NCI-H2029 (cell line): ENCODE measurements at places on chromosomes 13 and 19.

DNA sequence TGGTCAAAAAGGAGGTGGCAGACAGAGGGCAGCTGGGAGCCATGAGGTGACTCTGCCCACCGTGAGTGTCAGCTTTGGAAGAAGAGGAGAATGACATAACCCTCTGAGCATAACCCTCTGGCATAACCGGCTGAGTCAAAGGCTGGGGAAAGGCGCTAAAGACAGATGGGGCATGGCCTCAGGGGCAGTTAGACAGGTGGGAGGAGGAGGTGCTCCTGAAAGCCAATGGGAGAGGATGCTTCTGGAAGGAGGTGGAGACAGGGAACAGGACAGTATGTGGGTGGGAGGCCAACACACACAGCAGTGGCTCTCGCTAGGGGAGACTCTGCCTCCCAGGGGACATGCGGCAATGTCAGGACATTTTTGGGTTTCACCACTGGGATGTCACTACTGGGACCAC is 17.1 kb downstream of the ELAVL1 start:
- no peak for DNase-seq

- DNase-seq, result no peak
Observed at GRCh38 chr13:45487604-45488003, 22.9 kb downstream of the COG3 start.

GRCh38 chr19:49059053-49059452 is 1.5 kb upstream of the CGB7 start:
- DNase-seq, result no peak

DNA sequence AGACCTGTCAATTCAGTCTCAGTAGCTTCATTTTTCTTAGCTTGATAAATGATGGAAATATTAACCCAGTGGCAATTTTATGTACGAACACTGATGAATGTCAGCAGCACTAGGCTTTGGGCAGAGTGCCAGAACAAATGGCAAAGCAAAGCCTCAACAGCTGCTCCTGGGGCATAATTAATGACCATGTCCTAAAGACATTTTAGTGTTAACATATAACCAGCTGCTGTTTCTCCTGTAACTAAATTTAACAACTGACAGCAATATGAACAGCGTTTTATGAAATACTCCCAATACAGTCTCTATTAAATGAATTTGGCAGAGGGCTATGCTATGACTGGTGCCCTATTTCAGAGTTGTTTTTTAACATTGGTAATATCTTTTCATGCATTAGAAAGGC is 47.1 kb downstream of the ZNF568 start:
- DNase-seq, result peak; percentile 43

DNA sequence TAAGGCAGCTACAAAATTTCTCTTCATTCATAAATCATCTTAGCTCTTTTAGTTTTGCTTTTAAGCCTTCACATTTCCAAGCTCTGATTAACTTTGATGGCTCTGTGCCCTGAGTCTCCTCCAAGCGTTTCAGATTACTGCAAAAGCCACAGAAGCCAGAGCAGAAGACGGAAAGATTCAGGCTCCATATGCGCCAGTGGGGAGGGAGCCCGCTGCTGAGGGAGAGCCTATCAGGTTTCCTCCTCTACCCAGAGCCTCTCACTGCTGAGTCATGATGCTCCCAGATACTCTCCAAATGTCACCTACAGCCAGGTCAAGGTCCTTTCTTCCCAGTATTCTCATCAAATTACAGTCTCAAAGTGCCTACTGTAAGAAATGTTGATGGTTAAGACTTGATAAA is 193.6 kb downstream of the RAP2A start:
- no peak for DNase-seq

DNA sequence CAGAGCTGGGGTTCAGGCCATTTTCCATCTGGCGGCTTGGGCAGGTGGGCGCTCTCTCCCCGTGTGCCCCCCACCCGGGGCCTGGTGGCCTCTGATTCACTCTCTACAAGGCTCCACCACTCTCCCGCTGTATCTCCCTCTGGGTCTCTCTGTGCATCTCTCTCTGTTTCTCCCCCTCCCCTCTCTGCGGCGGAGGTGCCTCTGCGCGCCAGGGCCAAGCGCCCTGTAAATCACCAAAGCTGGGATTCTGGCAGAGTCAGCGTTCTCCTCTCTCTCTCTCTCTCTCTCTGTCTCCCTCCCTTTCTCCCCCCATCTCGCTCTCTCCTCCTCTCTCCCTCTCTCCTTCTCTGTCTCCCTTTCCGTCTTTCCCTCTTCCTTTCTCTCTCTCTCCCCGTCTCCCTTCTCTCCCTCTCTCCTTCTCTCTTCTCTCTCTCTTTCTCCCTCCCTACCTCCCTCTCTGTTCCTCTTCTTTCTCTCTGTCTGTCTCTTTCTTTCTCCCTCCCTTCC is 3.9 kb downstream of the NFIC start:
- no peak for DNase-seq

DNA sequence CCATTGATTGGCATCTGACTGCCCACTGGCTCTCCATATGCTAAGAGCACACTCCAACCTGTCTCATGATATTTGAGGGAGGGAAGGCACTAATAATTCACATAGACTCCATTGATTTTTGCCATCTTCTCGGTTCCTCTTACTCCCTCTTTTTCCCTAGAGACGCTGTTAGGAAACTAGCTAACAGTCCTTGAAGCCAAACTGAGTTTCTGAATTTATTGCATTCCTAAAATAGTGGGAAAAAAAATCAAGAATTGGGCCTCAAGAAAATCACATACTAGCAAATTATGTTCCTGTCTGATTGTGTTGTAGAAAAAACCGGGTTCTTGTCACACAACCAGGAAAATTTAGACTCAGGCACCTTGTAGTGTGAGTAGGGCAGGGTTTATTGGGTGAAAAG is 86.4 kb upstream of the SLC7A1 start:
- no peak for DNase-seq

DNA sequence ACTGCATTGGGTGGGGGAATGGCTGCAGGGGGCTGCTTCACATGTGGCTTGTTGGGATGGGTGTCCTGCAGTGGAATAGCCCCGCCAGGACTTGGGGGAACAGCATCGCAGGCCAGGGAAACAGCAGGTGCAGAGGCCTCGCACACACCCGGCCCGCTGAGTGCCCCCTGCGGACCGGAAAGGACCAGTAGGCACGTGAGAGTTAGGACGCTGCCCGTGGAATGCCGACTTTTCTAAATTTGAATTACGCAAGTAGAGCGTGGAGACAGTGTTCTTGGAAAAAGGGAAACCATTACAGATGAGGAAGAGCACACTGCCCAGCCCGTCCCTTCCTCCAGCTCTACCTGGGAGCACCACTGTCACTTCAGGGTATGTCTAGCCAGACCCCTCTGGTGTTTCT is 11.5 kb downstream of the DNM2 start:
- DNase-seq, result no peak

DNA sequence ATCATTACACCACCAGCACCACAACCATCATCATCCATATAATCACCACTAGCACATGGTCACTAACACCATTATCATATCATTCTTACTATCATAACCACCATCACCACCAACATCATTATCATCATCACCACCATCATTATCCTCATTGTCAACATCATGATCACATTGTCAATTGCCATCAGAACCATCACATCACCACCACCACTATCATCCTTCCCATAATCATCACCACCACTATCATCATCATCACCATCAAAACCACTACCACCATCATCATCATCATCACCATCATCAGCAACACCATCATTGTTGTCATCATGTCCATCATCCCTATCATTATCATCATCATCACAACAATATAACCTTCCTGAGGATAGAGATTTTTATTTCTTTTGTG is 58.1 kb downstream of the MBD3L1 start:
- no peak for DNase-seq

GRCh38 chr19:56110515-56111448 is 10.3 kb downstream of the ZNF787 start:
- no peak for DNase-seq

GRCh38 chr13:51717786-51718398 is 86.1 kb downstream of the DHRS12 start:
- peak; percentile 2 for DNase-seq

GRCh38 chr13:114134944-114135610 is 2.7 kb upstream of the RASA3 start:
- DNase-seq, result peak; percentile 40

GRCh38 chr13:46575818-46576221 is 22.9 kb downstream of the LRCH1 start:
- DNase-seq, result no peak

GRCh38 chr19:3606690-3607289 is at the start of gene TBXA2R:
Gene TBXA2R (minus strand): TSS chr19:3606875. CDS start chr19:3600634, 6,241 bp downstream.
- DNase-seq, result peak; percentile 20

- DNase-seq, result no peak
Observed at GRCh38 chr13:80237646-80238045, 103.3 kb downstream of the SPRY2 start.

- no peak for DNase-seq
Observed at GRCh38 chr13:98529171-98529570, 47.7 kb downstream of the STK24 start.
